ENCODE measurements at places on chromosomes 16 and 17. TPM values are rescaled to one million over a fixed set of nuclear protein-coding genes. Genes with fewer than 3 reads are reported as not detected.

DNA sequence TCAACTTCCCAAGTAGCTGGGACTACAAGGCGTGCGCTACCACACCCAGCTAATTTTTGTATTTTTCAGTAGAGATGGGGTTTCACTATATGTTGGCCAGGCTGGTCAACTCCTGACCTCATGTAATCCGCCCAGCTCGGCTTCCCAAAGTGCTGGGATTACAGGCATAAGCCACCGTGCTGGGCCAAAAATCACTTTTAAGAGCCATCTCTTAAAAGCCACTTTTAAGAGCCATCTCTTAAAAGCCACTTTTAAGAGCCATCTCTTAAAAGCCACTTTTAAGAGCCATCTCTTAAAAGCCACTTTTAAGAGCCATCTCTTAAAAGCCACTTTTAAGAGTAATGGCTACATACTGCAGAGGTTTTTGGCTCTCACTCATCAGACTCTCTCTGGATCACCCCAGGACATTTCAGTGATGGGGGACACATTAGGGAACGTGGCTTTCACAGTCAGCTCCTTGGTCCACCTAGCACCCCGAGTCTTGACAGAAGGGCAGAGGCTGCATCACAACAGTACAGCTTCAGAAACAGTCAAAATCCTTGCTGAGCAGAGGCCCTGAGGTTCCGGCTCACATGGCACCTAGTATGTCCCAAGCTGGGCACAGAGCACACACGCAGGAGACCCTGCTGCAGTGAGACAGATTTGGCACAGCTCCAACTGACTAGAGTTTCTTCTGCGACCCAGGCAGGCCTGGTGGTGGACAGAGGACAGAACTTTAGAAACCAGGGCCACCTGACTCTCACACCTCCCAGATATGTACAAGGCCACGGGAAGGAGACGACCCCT lies 23.6 kb downstream of the RANBP10 start:
- no peak for DNase-seq

DNA sequence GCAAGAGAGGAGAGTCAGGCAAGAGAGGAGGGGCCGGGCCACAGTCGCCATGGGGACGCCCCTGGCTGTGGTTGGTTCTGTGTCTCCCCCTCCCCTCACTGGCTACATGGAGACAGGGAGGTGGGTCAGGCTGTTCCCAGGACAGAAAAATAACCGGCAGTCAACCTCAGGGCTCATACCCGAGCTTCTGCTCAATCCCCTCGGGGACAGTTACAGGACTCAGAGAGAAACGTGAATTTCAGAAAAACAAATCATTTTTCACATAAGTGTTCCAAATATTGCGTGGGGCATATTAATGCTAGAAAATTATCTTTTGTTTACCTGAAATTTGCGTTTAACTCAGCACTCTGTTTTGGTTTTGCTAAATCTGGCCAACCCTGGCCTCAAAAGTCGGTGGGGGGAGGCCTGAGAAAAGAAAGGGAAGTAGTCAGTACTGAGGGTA lies 22.2 kb upstream of the CPSF4L start:
- DNase-seq = no peak

GRCh38 chr16:66714654-66715307 lies 18.2 kb upstream of the CMTM4 start:
- peak; percentile 22 for DNase-seq

- no peak for DNase-seq
Observed at GRCh38 chr16:68646953-68647659, 2.0 kb downstream of the CDH3 start.

DNA sequence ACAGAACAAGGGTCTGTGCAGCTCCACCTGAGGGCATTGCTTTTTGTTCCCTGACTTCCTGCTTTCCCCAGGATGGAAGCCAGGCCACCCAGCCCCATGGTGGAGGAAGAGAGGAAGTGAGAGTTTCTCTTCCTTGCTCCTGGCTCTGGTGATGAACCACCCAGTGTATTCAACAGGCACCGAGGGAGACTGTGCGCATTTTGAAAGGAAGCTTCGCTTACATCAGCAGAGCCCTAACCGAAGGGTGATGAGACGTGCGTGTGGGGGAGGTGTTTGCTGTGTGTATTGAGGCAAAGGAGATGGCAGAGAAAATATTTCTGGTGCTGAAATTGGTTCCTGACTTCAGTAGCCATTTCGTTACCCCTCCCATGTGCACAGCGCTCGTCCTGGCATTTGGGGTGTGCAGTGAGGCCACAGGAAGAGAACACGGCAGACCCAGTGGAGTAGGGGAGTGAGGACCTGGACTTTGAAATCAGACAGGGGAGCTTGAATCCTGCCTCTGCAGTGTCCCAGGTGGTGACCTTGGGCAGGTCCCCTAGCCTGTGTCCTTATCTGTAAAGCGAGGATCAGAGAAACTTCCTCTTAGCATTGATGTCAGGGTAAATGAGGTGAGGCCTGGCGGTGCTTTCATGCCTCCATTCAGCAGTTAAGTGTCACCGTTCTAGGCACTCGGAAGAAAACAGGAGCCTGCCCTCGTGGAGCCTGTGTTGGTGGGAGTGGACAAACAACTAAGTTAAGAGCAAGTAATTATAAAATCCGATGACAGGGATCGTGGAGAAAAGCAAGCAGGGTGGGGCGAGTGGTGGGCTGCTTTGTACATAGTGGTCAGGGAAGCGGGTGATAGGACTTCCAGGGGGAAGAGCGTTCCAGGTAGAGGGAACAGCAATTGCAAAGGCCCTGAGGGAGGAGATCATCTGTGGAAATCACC lies 7.4 kb downstream of the CMIP start:
- DNase-seq = peak; percentile 69

- no peak for DNase-seq
Observed at GRCh38 chr17:47298712-47299111, 25.0 kb upstream of the EFCAB13 start.

DNA sequence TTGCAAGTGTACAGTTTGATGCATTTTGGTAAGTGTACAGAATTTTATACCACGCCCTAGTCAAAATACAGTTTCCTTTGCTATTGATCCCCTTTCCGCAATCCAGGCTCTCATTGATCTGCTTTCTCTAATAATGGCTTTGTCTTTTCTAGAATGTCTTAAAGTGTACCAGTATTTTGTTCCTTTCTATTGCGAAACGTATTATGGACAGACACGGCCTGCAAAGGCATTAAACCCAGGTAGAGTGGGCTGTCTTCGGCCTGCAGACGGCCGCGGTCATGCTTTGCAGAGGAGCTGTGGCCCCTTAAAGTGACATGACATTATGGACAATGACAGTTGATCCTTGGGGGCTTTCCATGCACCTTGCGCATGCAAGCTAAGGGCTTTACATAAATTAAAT lies 15.9 kb upstream of the HSBP1 start:
- DNase-seq = no peak

DNA sequence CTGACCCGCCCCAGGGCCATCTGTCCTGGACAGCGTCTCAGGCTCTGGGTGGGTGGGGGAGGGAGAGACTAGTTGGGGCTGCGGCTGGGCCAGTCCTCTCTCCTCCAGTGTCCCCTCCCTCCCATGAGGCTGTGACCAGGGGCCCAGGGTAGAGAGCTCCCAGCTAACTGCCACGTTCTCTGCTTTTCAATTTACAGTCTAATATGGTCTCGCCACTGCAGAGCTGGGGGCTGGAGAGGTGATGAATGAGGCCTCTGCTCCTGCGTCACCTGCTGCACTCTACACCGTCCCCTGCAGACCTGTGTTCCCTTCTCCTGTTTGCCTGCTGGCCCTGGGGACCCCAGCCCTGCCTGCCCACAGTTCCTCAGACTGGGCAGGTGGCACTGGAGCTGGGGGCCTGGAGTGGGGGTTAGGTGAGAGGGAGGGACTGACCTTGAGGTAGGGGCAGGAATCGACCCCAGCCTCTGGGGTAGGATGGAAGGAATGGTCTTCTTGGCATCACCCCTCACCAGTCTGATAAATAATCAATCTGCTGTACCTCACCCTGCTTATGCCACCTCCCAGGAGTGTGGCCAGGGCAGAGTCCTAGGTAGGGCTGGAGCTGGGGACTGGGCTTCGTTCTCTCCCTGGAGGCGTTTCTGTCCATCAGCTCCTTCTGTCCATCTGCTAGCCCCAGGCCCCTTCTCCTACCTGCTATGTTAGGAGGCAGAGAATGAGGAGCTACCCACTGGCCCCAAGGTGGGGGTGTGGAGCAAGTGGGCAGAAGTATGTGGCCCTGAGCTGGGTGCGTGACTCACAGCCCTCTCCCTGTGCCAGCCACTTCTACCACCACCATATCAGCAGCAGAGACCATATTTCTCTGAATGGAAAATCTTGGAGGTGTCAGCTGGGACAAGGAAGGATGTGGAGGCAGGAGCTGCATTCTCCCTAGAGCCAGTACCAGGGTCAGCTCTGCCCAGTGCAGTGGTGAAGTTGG lies 12.9 kb downstream of the SEZ6 start:
- no peak for DNase-seq

DNA sequence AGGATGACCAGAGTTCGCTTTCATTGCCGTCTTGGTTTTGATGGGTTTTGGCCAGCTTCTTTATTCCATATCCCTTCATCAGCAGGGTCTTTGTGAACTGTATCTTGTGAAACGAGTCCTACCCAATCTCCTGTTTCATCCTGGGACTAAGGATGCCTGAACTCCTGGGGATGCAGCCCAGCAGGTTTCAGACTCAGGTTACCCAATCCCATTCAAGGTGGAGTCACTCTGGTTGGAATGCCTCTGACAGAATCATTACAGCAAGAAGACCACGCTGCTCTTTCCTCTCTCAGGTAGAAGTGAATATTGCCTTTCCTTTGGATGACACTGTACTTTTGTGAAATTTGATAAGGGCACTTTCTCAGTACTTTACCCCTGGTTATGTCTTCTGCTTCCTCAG lies 98.1 kb downstream of the CDH11 start:
- no peak for DNase-seq

GRCh38 chr17:16929035-16929680 lies 42.8 kb downstream of the TNFRSF13B start:
- DNase-seq = no peak

- no peak for DNase-seq
Observed at GRCh38 chr16:49725651-49726050, 130.3 kb downstream of the ZNF423 start.

GRCh38 chr17:42898147-42898811 lies 2.3 kb upstream of the G6PC1 start:
- DNase-seq = no peak

KRT28 gene
- total RNA-seq = not detected

Data from transverse colon (tissue), 4 donors.